ENCODE measurements at places on chromosomes 16 and 17.

DNA sequence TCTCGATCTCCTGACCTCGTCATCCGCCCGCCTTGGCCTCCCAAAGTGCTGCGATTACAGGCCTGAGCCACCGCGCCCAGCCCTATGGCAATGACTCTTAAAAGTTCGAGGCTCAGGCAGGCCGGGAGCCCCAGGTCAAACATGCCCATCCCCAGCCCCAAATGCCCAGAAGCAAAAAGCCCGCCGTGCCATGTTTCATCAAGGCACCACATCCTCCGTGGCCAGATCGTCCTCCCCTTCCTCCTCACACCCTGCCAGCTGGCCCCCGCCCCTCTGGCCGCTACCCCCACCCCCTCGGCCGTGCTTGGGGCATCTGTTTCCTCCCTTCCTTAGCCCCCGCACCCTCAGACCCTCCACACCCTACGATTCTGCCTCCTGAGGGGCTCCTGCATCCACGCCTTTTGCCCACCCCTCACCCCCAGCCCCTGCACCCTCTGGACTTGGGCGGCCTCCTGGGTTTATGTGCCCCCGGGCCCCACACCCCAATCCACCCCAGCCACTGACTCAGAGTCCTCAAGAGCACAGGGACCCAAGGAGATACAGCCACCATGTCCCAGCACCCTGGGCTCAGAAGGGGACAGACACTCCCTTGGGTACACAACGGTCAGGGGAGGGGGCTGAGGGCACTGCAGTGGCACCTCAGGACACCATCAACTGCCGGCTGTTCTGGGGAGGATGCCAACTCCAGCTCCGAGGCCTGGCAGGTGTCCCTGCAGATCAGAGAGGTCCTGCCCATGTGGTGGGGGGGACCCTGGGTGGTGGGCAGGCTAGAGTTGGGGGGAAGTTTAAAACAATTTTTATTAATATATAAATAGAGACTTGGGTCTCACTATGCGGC is 7.1 kb downstream of the CTRB1 start:
- no peak for DNase-seq

- no peak for DNase-seq
These were observed 19.8 kb downstream of the EARS2 start for GRCh38 chr16:23537390-23537789.

GRCh38 chr17:80615376-80615775 is 70.7 kb downstream of the RPTOR start:
- DNase-seq: no peak

DNA sequence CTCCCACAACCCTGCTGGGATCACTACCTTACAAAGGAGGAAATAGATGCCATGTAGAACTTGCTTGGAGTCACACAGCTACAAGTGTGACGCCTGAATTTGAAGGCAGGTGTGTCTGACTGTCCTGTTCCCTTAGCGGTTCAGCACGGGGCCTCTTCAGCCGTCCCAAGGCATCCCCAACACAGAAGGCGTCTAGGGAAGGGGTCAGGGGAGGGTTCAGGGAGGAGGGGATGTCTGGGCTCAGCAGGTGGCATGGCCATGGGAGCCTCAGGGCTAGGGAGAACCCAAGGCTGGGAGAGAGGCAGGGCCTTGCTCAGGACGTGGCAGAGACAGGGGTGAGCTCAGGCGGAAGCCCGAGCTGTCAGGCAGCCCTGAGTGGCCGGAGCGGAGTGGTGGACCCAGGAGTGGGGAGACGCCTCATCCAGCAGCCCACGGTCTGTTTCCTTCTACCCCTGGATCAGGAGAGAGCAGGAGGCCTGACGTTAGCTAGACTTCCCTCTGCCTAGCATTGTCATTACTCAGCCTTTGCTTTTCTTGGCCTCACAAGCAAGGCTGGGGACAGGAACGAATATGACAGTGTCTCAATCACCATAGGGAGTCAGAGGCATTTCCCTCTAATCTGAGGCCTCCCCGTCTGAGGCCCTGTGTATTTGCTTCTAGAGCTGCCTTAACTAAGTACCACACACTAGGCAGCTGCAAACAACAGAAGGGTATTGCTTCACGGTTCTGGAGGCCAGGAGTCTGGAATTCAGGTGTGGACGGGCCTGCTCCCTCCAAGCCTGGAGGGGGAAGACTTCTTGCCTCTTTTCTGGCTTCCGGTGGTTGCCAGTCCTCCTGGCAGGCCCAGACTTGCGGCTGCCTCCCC is 31.3 kb upstream of the ANKRD40CL start:
- DNase-seq: no peak

DNA sequence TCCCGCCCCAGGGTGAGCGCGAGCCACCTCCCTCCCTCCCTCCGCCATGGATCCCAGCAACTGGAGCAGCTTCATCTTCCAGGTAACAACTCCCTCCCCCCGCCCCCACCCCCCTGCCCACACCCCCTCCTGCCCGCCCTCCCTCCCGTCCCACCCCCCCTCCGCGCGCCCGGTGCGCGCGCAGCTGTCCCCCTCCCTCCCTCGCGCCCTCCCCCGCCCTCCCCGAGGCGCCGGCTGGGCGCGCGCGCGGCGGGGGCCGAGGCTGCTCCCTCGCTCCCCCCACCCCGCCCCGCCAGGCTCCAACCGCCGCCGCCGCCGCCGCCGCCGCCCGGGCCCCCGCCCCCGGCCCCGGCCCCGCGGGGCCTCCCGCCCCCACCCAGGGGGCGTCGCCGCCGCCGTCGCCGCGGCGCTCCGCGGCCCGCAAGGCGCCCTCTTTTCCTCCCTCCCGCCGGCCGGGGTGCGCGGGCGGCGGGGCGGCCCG is at the start of gene MAZ:
TSS of gene MAZ (plus strand) at position 431 of the 481 bp plus-strand sequence. CDS start 173 bp downstream, outside the sequence.
- no peak for DNase-seq

DNA sequence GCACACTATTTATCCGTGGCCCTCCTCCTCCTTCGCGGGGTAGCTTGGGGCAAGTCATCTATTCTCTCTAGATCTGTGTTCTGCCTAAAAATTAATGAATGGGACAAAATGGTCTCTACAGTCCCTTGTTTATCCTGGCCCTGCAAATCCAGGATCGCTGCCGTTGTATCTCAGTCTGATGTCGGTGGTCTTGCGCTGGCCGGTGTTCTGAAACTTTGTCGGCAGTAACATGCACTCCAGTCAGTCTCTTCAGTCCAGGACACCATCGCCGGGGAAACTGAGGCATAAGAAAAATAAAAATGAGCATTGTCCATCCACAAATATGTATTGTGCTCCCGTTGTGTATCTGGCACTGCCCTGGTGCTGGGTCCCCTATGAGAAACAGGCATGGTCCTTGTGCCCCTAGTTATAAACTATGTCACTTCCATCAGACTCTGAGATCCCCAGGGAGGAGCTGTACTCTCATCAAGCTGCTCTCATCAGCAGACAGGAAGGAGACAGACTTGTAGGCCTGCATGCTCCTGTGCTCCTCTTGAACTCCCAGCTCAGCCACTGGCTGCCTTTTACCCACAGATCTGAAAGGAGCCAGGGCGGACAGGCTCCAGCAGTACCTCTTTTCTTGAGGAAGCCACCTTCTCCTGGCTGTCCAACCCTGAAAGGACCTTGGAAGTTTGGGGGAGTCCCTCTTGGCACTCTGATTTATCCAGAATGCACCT is 13.7 kb upstream of the CA4 start:
- no peak for DNase-seq

- no peak for DNase-seq
These were observed 136.6 kb downstream of the ENGASE start for GRCh38 chr17:79211061-79211770.

- DNase-seq: peak; percentile 60
These were observed 14.2 kb upstream of the RIPOR1 start for GRCh38 chr16:67514382-67514828.

DNA sequence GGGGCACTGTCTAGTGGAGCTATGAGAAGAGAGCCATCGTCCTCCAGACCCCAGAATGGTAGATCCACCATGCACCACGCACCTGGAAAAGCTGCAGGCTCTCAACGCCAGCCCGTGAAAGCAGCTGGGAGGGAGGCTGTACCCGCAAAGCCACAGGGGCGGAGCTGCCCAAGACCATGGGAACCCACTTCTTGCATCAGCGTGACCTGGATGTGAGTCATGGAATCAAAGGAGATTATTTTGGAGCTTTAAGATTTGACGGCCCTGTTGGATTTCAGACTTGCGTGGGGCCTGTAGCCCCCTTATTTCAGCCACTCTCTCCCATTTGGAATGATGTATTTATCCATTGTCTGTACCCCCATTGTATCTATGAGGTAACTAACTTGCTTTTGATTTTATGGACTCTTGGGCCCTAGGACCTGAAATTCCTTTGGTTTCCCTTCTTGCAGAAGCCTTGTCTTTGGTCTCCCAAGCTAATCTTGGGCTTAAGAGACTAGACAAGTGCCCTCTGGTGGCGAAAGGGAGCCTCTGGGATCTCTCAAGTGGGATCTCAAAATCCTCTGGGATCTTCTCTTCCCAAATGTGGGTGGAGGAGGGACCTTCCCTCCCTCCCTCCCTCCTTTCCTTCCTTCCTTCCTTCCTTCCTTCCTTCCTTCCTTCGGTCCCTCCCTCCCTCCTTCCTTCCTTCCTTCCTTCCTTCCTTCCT is 58.2 kb upstream of the HAPSTR1 start:
- peak; percentile 44 for DNase-seq

DNA sequence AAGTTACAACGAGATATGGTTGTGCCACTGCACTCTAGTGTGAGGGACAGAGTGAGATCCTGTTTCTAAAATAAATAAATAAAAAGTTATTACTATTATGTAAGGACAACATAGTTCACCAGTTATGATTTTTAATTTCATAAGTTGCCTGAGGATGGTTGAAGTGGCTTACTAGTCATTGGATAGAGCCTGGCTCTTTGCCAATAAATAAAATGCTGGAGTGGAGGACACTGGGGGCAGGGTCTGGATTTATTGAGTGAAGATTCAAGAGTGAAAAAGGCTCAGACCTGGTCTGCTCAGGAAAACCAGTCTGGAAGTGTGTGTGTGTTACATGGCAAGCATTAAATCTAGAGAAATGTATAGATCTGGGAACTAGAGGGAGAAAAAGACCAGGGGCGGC is 2.1 kb downstream of the STARD3 start:
- no peak for DNase-seq

- no peak for DNase-seq
These were observed 5.4 kb upstream of the HAP1 start for GRCh38 chr17:41739661-41740352.

DNA sequence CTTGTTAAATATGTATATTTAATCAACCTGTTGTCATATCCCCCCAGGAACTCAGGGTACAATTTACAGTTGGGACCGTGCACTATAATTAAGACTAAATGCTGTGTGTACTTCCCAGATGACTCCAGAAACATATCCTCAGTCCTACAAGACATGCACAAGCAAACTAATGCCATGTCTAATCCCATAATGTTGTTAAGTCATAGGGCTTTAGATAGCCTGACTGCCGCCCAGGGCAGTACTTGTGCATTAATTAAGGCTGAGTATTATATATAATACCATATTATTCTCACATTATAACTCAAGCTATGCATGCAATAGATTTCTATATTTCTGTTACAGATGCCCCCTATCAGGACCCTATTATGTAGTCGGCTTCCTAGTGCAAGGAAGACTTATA is 20.1 kb upstream of the CPHXL start:
- DNase-seq: peak; percentile 28

DNA sequence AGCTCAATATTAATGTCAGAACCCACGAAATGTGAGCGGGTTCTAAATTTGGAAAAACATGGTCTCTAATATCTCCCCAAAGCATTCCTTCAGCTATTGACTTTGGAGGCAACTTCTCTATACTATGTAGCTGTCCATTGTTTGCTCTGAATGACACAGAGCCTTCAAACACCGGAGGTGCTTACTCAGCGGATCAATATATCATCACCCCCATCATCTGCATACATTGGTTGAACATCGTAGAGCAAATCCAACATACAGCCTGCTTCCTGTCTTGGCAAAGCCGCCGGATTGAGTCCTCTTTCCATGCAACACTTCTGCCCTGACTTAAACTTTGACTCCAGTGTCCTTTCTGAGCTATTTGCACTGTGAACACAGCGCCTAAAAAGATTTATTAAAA is 61.3 kb downstream of the C17orf67 start:
- DNase-seq: no peak

GRCh38 chr17:71107136-71107535 is 937.8 kb downstream of the KCNJ2 start:
- no peak for DNase-seq

- DNase-seq: no peak
These were observed 2.9 kb downstream of the SRSF2 start for GRCh38 chr17:76734080-76734840.

DNA sequence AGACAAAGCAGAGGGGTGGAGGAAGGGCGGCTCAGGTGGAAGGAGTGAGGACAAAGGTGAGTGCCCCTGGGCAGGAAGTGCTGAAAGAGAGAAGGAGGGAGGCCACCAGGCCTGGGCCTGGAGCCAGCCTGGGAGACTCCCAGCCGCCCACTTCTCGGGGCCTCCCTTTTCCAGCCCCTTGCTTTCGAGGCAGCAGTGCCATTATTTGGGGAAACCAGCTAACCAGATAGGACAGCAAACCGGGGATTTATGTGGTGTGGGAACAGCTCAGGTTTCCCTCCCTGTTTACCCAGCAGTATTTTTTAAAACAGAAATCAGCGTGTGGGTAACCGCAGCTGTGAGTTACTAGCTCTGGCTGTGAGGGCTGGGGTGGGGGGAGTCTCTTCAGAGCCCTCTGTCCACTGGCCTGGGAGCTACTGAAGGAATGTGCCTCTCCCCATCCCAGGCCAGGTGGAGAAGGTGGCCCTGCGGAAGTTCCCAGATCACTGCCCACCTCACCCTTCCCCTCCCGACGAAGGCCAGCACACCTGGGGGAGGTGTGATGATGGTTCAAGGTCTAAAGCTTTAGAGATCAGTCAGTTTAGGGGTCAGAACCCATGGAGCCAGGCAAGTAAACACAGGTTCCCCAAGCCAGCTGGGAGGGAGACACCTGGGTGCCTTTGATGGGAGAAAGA is 8.4 kb upstream of the MEOX1 start:
- DNase-seq: no peak

DNA sequence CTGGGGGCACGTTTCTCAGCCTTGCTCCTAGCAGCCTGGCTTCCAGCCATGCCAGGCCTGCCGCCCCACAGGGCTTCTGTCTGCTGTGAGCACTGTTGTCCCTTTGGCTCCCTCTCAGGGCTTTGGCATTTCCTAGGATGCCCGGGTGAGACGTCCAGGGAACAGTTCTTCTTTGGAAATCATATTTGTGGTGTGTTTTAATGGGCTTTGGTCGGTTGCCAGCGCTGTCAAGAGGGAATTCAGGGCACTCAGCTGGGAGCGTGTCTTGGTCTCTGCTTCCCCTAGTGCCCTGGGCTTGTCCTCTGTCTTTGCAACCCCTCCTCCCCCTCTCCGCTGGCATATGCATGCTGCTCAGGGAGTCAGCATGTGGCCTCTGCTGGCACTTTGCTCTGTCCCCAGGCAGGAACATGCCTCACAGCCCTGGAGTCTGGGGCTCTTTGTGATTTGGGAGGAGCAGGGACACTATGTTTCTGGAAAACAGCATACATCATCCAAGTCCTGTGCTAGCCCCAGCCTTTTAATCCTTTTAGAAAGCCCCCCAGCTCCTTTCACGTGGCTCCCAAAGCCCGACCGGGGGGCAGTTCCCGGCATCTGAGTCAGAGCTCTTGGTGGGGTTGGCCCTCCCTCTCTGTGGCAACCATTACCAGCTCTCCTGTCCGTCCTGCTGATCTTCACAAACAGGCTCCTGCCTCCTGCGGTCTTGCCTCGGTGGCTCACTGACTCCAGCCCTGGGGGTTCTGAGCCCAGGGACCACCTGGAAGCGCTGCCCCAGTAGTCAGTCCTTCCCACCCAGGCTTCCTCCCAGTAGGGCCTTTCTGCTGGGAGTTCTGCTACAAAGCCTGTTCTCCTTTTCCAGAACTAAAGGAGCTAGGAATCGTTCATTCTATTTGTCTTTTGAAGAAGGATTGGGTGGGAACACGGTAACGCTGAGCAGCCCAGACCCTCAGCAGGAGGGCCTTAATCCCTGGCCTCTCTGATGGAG is 26.7 kb downstream of the SAP30BP start:
- no peak for DNase-seq

- no peak for DNase-seq
These were observed 37.1 kb upstream of the ACSF3 start for GRCh38 chr16:89056592-89056991.
